ENCODE measurements at places on chromosomes 16 and 17.

DNA sequence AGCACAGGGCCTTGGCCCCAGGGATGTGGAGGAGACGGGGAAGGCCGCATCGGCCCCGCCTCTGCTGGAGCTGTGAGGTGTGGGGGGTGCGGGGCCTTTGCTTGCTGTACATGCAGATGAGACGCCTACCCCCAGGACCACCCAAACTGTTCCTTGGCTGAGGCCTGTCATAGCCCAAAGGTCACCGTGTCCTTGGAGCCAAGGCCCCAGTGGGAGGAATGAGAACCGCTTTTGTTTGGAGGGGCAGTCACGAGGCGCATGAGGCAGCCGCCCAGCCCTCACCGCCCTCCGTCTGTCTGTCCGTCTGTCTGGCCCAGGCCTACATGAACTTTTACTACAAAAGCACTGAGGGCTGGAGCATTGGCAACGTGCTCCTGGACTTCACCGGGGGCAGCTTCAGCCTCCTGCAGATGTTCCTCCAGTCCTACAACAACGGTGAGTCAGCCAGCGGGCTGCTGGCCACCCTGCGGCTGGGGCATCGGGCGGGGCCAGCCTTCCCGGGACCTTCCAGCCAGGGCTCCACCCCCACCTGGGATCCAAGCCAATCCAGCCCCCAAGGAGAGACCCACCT is 8.8 kb downstream of the TAX1BP3 start:
- peak; percentile 84 for DNase-seq

- DNase-seq, result no peak
Observed at GRCh38 chr17:2751491-2751890, 2.0 kb upstream of the CCDC92B start.

DNA sequence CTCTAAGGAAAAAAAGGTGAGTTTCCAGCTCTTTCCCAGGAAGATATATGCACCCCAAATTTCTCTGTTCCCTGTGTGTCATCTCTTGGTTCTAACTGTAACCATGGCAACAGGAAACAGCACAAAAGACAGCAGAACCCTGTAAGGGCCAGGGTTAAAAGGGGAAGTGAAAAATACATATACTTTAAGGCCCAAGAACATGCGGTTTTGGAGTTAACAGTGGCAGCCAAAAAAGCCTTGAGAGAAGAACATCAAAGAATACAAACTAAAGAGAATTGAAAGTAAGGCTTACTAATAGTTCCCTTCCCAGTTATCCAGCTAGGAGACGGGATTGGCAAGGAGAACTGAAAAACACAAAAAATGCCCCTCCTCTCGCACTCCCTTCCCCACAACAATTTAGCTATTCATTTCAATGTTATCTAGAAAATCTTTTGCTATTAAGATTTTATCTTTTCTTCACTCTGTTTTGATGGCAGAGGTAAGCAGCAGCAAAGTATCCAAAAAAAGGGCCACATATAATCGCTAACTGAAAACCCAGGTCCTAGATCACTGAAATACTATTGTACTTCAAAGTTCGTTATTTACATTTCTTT is 1.5 kb downstream of the SPOP start:
- peak; percentile 34 for DNase-seq

GRCh38 chr17:78607038-78607437 is 29.8 kb upstream of the DNAH17 start:
- DNase-seq, result no peak

DNA sequence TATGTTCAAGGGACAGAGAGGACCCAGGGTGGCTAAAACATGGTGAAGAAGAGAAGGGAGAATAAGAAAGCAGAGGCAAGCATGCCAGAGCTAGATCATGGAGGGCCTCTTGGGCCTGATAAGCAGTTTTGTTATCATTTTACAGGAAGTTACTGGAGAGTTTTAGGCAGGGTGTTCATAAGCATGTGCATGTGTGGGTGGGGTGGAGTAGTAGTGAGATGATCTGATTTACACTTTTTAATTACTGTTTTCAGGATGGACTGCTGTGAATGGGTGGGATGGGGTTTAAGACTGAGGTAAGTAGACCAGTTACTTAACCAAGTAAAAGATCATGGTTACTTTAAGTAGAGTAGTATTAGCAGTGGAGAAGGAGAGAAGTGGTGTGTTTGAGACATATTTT is 173.6 kb downstream of the PHKB start:
- no peak for DNase-seq

- DNase-seq, result peak; percentile 50
Observed at GRCh38 chr16:80924372-80924978, 82.2 kb downstream of the CMC2 start.

DNA sequence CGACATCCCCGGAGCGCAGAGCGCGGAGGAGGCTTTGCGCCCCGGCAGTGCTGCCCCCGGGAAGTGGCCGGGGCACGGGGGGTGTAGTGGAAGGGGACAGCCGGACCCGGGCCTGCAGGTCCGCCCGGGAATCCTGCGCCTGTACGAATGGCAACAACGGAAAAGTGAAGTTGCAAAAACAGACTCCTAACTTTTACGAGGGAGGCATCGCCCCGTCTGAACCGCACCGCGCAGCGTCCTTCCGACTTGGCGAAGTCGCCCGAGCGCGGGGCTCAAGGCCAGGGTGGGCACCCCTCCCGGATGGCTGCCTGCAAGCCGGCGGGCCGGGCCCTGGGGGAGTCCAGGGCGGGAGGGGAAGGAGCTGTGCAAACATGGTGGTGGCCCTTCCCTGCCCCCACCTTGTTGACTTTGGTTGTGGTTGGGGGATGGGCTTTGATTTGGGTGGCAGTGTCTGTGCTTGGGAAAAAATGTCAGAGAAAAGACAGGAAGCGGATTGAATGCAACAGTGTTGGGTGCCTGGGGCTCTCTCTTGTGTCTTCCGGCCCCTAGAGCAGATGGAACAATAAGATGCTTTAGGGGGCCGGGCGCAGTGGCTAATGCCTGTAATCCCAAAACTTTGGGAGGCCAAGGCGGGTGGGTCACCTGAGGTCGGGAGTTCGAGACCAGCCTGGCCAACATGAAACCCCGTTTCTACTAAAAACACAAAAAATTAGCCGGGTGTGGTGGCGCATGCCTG is 675 bp downstream of the RNF213 start:
- peak; percentile 71 for DNase-seq

DNA sequence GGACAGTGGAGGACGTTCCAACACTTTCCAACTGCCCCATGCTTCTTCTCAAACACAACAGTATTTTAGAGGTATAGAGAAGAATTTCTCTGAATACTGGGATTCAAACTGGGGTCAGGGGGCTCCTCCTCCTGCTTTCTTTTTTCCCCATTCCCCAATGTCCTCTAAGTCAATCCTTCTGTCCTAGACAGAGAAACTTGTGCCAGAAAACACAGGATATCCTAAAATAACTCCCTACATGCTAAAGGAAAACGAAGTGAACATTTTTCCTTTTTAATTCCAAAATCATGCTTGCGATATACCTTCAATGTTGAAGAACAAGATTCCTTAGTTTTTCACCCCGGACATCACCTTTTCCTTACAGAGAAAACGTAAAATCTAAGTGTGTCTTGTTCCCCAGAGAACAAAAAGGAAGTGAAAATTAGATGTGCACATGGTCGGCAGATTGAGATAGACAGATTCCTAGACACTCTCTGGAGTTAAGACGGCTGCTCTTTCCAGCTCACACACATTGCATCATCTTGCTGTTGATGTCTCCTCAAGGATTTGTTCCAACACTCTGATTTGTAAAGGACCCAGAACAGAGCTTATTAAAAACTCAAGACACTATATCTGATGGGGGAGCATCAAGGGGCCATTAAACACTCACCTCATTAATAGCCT is 228.2 kb downstream of the GRIN2A start:
- DNase-seq, result no peak

GRCh38 chr17:73121506-73121905 is 29.0 kb upstream of the SLC39A11 start:
- DNase-seq, result no peak

DNA sequence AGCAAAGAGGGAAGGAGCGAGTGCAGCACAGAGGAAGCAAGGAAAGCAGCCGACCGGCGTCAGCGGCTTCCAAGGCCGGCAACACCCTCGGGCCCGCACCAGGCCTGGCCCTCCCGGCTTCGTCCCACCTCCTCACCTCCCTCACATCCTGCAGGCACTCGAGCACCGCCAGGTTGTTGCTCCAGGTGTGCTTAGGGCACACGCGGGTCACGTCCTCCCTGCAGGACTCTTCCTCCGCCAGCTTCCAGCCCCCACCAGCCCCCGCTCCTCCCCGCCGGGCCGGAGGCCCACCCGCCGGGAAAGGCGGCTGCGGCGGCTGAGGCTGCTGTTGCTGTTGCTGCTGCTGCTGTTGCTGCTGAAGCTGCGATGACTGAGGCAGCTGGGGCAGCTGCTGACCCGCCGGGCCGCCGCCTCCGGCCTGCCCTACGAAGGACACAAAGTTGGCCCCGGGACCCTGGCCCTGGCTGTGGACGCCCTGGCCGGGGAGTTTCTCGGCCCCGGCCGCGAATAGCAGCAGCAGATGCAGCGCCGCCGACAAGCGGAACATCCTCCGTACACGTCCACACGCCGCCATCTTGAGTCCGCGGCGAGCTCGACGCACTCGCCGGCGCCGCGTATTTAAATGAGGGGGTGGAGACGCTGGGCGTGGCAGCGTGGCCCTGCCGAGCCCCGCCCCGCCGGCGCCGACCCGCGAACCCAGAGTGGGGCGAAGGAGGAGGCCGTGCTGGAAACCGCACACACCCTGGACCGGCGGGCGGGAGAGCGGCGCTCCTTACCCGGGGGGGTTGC is at the start of gene GLG1:
GLG1 (minus strand) TSS at position 594 of the 789 bp plus-strand sequence; CDS start at position 574, 20 bp downstream.
- peak; percentile 89 for DNase-seq

DNA sequence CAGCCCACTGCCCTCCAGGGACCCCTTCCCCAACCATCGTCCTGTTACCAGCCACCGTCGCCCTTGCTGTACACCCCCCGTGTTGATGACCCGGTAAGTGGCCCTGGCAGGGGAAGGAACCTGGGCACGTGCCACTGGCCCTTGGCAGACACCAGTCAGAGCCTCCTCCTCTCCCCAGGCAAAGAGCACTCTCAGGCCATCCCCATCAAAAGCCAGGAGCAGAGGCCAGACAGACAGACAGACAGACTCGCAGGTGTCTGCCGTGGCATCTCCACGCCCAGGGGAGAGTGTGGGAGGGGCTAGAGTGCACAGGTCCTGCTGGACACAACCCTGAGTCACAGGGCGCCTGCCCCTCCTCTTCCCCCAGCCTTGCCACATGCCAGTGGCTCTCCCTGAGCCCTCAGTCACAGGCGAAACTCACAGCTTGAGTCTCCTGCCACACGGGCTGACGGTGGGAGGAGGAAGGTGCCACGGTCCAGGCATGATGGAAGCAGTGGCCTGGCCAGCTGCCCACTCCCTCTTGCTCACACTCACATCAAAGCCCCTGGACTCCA is 7.8 kb downstream of the CLCN7 start:
- DNase-seq, result no peak

- no peak for DNase-seq
Observed at GRCh38 chr17:14351493-14351892, 50.6 kb downstream of the HS3ST3B1 start.

GRCh38 chr17:79485419-79485985 is 125.3 kb downstream of the RBFOX3 start:
- DNase-seq, result no peak

GRCh38 chr16:80260906-80261311 is 279.9 kb upstream of the DYNLRB2 start:
- no peak for DNase-seq

GRCh38 chr16:4538350-4539235 is at the start of gene CDIP1:
TSS of gene CDIP1 (minus strand) at chr16:4538773. CDS start at chr16:4514130, 24,643 bp downstream.
- DNase-seq, result peak; percentile 94

GRCh38 chr17:48527547-48527932 is 3.3 kb downstream of the HOXB1 start:
- no peak for DNase-seq

DNA sequence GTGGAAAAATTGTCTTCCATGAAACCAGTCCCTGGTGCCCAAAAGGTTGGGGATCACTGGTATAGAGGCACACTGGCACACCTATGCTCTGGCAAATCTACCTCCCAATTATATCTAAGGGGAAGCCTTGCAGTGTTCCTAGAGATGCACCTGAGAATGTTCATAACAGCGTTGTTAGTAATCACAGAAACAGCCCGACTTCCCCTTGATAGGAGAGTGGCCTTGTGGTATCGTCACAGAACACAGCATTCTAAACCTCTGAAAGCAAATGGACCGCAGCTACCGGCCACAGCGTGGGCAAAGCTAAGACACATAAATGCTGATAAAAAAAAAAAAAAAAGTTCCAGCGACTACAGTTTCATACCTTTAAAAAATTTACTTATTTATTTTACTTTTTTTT is 39.1 kb upstream of the ADGRG1 start:
- no peak for DNase-seq

- no peak for DNase-seq
Observed at GRCh38 chr17:35160354-35161201, 13.0 kb downstream of the UNC45B start.

DNA sequence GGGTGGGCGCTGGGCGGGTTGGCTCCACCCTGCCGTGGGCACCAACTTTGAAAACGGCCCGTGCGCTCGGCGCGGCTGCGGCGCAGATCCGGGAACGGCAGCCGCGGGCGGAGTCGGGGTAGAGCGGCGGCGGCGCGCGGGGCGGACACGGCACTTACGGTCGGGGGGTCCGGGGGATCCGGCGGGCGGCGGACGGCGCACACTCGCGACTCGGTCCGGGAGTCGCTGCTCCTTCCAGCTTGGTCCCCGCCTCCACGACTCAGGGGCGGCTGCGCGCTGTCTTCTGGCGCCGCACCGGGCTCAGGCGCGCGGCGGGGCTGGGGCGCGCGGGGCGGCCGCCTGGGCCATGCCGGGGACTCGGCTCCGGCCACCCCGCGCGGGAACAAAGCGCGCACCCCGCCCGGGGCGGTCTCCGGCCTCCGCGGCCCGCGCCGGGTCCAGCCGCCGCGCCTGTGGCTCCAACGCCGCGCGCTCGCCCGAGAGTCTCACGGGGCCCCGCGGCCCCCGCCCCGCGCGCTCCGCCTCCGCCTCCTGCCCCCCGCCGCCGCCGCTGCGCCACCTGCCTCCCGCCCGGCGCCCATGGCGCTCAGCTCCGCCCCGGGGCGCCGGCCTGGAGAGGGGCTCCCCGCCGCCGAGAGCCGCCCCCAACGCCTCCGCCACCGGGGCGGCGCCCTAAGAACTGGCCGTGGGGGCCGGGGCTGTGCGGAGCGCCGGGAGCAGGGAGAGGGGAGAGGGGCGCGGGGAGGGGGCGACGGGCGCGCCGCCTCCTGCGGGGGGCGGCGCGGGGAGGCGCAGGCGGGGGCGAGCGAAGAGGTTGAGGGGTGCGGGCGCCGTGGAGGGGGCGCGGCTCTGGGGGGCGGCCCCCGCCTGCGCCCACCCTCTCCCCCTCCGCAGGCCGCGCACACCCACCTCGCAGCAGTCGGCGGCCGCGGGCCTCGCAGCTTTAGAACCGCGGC is 35.9 kb downstream of the CBFA2T3 start:
- DNase-seq, result no peak

GRCh38 chr17:47323382-47324223 is at the start of gene EFCAB13:
TSS of gene EFCAB13 (plus strand) at chr17:47323955. CDS start at chr17:47328354, 4,399 bp downstream.
- DNase-seq, result peak; percentile 66

Measured in HT1080 (cell line).